ENCODE measurements at places on chromosomes 7 and 10. TPM values are rescaled to one million over a fixed set of nuclear protein-coding genes. Genes with fewer than 3 reads are reported as not detected.

- no peak for DNase-seq
Observed at GRCh38 chr10:5477948-5478693, 21.2 kb downstream of the CALML5 start.

DNA sequence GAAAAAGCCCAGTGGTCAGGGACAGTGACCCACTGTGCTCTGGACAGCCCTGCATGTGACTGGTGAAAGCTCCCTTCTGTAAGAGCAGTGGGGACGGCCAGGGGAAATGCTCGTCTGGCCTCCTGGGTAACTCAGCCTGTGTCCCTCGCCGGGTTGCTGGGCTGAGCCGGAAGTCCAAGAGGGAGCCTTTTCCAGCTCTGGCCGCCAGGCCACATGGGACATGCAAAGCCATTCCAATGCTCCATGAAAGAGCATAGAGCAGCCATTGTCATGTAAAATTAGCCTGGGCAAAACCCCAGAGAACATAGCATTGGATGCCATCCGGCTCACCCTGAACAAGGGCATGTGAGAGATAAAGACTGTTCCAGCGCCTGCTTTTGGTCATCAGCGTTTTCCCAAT is 64.9 kb upstream of the ADRB1 start:
- no peak for DNase-seq

DNA sequence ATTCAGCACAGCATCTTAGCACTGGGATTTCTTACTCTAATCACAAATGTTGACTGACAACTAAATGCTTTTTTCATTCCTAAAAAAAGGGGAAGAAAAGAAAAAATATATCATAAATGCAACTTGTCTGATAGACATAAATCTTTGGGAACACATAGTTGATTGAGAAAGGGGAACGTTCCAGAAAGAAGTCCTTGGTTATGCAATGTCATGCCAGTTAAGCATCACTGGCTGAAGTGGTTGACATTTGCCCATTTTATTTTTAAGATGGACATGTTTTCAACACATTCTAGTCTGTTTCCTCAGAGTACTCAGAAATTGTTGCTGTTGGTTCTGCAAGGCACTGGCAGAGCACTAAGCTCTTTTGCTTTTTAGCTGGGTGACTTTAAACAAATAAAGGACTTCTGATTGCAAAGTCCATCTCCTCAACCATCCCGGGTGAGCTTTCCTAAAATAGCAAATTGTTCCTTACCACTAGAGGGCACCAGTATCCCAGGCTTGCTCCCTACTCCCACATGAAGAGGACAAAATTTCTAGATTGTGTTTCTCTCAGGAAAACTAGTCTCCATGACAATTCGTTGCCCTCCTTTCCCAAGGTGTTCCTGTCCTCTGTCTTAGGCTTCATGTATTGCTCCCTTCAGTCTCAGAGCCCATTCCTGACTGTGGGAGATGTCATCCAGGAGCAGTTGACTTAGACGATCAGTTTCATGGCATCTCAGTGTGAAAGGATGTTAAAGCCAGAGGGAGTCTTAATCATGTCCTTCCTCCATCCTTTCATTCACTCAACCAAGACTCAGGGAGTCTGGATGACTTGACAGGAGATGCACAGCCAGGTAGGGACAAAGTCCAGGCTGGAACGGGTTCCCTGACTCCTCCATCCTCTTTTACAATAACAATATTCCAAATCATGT is 23.9 kb downstream of the OPALIN start:
- peak; percentile 51 for DNase-seq

GRCh38 chr7:80588591-80588990 is 49.9 kb upstream of the CD36 start:
- DNase-seq: no peak

DNA sequence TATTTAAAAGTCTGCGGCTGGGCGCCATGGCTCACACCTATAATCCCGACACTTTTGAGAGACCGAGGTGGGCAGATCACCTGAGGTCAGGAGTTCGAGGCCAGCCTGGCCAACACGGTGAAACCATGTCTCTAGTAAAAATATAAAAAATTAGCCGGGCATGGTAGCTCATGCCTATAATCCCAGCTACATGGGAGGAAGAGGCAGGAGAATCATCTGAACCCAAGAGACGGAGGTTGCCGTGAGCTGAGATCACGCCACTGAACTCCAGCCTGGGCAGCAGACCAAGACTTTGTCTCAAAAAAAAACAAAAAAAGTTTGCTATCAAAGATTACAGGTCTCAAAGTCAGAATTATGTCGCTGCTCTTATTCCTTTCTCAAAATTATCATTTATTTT is 55.5 kb downstream of the HIBADH start:
- DNase-seq: no peak

DNA sequence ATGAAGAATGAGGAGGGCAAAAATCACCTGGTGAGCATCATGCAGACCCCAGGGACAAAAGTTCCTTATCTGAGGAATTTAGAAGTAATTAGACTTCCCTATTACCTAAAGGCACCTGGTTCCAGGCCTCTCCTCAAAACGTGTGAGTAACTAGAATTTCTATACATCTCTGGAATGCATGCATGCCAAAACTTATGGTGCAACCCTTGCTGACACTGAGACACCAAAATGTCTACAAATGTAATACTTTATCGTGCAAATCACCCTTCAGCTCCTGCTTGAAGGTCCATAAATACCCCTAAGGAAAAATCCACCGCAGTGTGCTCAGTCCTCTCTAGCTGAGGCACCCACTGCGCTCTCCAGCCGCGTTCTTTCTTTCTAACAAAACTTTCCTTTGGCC is 84.2 kb downstream of the PAXIP1 start:
- DNase-seq: no peak

DNA sequence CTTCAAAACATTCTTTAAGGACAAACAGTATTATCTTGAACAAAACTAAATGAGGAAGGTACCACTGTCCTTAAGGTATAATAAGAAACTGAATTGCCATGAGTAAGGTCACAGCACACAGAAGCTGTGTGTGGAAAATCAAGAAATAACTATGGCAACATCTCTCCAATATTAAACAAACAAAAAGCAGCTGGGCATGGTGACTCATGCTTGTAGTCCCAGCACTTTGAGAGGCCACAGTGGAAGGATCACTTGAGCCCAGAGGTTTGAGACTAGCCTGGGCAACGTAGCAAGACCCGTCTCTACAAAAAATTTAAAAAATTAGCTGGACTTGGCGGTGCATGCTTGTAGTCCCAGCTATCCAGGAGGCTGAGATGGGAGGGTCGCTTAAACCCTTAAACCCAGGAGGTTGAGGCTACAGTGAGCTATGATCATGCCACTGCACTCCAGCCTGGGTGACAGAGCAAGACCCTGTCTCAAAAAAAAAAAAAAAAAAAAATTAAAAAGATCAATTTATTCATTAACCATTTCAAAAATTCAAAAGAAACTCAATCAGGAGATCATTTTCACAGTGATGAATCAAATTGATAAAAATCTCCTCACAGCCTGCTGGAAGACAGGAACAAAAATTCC is 195.4 kb downstream of the SKIDA1 start:
- peak; percentile 94 for DNase-seq

- DNase-seq: peak; percentile 33
Observed at GRCh38 chr10:113305871-113306270, 247.0 kb upstream of the HABP2 start.

Gene TWIST1
- total RNA-seq: 0.44 TPM

Gene TRIM73
- 0.44 TPM for total RNA-seq

Gene AGMO
- total RNA-seq: 0.22 TPM

GRCh38 chr10:71278691-71279588 is 40.1 kb upstream of the SLC29A3 start:
- DNase-seq: no peak

DNA sequence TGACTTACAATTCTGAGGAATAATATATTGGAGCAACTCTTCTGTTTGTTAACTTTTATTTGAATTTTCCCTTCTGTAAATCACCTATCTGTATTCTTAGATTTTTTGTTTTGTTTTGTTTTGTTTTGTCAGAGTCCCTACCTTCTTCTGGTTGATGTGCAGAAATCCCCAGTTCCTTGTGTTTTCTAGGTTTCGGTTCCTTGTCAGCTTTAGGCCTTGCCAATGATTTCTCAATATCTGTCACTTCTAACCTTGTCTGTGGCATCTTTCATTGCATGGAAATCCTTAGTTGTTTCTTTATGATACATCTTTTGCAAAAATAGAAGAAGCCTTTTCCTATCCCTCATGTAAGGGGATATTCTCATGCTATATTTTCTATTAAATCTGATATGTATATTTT is 21.7 kb upstream of the ST8SIA6 start:
- DNase-seq: no peak

DNA sequence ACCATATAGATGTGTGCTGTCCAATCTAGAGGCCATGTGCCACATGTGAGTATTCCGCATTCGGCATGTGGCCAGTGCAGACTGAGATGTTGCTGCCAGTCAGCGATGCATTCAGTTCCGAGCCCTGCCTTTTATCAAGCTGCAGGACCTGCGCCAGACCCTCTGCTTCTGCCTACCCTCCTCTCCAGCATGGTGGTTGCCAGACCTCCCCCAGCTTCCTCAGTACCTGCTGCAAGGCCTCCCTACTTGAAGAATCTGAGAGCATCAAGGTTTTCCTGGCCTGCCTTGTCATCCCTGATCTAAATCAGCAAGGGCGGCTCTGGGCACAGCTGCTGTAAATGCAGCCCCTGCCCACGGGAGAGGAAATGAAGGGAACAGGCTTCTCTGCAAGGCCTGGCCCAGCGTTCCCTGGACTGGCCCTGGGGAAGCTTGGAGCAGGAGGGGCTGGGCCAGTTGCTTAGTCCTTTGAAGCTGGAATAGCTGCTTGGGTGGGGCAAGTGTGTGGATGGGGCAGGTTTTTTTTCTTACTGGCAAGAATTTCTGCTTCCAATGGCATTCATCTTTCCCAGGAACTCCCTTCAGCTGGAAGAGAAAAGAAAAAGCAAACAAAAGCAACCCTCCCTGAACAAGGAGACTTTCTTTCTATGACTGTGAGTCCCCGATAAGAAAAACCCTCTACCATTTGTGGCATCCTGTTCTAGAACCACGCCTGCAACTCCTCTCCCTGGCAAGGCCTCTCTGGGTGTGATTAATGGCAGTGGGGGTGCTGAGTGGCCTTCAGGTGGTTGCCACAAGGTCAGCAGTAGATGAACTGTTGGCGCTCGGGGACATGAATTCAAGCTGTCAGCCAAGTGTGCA is 93.0 kb downstream of the NHLRC2 start:
- no peak for DNase-seq

GRCh38 chr10:3213208-3213607 is 40.6 kb upstream of the PITRM1 start:
- no peak for DNase-seq

- DNase-seq: no peak
Observed at GRCh38 chr7:71343892-71344291, 211.9 kb downstream of the GALNT17 start.

DNA sequence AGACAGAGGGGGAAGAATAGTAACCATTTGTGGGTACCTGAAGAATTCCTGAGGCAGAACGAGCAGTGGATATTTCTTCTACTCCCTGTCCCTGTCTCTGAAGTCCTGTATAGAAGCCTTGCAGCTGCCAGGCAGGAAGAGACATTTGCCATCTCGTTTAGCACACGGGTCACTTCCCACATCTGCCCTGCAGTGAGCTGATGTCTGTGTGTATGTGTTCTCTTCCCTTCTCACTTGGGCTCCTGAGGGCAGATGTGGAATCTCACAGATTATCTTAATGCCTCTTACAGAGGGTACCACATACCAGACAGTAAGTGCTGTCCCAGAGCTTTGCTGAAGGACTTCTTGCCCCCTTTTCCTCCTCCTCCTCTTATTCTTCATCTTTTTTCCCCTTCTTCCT is 14.1 kb upstream of the TRPV6 start:
- DNase-seq: no peak

Gene HOXA4
- total RNA-seq: 0.22 TPM

Gene VAX1
- total RNA-seq: not detected

DNA sequence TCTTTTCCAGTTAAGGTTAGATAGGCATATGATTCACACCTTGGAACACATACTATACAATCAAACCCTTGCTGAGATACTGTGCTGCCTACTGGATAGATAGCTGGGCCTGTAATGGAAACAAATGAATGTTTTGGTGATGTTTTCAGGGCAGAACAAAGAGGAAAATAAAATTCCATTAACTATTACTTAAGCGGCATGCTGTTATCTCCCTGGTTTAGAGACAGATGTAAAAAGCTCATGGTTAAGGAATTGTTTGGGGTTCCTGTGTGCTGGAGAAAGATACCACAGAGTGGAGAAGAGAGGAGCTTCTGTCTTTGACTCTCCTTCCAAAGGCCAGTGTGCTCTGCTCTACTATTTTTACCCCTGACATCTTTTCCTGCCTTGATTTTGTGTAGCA is 341.1 kb downstream of the PLXDC2 start:
- no peak for DNase-seq

Gene ITGB8
- 31.2 TPM for total RNA-seq

DNA sequence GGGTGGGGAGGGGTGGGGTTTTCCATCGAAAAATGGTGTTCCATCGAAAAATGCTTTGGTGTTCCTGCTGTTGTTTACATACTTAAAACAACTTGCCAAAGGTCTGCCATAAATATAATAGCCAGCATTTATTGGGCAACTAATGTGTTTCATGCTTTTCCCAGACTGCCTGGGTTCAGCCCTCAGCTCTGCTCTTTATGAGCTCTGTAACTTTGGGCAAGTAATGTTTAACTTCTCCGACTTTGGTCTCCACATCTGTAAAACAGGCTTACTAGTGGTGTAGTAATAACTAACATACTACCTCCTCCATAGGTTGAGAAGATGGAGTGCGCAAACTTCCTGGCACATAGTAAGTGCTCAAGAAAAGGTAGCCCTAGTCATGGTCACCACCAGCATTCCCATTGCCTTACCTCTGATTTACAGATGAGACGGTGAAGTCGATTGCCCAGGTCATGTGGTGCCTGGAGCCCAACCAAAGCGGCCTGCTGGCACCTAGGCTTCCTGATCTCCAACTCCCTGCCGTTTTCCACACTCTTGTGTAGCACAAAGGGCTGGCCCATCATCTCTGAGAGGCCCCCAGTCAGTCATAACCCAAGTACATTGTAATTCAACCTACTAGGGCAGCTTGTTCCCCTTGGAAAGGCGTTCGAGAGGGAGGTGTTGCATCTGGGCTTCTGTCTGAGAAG is 8.9 kb downstream of the ZMIZ1 start:
- no peak for DNase-seq

DNA sequence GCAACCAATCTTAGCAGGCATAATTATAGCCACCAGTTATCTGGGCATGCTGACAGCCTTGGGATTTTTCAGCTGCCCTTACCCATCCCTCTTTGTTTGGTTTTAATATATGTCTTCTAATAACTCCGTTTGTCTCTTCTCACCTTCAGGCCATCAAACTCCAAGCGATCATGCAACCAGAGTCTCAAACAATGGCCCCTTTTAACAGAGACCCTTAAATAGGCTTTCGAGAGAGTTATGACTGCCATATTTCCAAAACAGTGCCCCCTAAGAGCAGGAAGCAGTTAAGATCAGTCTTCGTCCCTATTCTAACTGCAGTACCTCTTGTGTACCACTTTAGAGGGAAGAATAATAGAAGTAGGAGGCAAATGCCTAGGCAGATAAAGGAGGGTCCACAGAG is 157.5 kb downstream of the DGKB start:
- no peak for DNase-seq

Measured in lung microvascular endothelial cell (primary cell).